AG04449 (cell line): ENCODE measurements at places on chromosomes 7 and 10.

GRCh38 chr7:128867842-128868623 lies 5.4 kb downstream of the ATP6V1F start:
- no peak for DNase-seq

DNA sequence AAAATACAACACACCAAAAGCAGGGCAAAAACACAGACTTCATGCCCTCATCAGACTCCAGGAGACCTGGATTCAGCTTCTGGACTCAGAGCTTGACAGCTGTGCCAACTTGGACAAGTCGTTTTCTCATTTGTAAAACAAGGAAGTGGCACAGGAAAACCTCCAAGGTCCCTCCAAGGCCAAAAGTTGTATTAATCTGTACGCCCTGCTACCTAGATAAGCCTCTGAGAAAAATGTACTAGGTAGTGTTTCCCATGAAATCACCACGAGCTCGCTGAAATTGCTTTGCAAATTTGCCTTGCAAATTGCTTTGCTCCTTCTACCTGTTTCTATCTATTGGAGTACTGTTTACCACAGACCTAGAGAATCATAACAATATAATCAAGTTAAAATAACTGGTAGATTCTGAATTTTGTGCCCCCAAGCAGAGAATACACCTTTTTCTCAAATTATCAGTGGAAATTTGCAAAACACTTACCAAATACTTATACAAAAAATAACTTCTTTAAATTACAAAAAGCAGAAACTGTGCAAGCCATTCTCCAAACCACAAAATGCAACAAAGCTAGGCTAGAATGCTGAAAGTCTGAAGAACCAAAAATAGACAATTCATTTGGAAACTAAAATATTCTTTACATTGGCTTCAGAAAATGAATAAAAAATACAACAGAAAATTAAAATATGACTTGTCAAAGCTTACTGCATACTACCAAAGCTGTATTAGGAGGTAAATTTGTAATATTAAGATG lies 158.1 kb upstream of the CHST15 start:
- no peak for DNase-seq

GRCh38 chr10:16745061-16745460 lies 72.2 kb downstream of the RSU1 start:
- no peak for DNase-seq

GRCh38 chr10:77622889-77623291 lies 14.7 kb downstream of the KCNMA1 start:
- DNase-seq: no peak

DNA sequence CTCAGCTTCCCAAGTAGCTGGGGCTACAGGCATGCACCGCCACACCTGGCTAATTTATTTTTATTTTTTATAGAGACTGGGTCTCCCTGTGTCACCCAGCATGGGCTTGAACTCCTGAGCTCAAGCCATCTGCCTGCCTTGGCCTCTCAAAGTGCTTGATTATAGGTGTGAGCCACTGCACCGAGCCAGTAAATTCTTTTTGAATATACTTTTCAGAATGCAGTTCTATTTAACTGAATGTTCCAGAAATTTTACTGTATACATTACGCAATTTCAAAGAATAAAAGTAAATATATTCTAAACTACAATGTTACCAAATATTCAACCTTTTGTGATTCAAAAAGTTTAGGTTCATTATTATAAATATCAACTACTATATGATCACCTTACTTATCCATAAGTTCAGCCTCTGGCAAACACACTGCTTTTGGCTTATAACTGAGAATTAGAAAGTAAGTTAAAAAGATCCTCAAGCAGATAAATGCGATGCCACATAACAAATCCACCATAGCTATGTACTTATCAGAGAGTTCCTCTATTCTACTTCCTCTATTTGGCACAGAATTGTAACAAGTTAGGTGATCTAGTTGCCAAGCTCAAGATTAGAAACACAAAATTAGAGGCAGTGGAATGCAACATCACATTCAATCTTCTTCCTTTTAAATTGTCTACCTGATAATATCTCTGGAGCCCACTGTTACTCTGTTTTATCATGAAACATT lies 118.2 kb downstream of the ANK3 start:
- DNase-seq: no peak

DNA sequence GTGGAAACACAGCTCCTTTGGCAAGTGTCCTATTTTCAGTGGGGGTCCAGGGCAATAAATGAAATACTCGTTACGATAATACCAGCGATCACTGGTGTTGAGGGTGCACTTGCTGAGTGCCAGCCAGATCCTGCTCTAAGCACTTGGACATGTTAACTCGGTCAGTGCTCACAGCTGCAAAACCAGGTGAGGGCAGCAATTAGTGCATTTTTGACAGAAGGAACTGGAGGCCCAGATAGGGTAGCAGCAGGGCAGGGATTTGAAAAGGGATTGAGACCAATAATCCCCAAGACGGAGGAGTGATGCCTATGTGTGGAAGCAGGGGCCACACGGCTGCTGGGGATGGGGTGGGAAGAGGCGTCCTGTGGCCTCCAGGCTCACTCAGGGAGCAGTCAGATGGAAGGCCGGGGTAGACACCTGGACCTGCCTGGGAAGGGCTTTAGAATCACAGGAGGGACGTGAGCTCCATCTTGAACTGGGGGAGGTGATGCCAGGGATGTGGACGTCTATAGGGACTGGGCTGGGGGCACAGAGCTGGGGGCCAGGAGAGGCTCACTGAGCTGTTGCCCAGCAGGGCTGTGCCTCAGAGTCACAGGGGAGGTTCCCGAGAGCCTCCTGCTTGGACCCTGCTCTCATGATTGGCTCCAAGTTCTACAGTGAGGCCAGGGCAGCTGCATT lies 14.3 kb downstream of the PTPRE start:
- no peak for DNase-seq

GRCh38 chr7:16891874-16892643 lies 10.3 kb upstream of the AGR3 start:
- no peak for DNase-seq

DNA sequence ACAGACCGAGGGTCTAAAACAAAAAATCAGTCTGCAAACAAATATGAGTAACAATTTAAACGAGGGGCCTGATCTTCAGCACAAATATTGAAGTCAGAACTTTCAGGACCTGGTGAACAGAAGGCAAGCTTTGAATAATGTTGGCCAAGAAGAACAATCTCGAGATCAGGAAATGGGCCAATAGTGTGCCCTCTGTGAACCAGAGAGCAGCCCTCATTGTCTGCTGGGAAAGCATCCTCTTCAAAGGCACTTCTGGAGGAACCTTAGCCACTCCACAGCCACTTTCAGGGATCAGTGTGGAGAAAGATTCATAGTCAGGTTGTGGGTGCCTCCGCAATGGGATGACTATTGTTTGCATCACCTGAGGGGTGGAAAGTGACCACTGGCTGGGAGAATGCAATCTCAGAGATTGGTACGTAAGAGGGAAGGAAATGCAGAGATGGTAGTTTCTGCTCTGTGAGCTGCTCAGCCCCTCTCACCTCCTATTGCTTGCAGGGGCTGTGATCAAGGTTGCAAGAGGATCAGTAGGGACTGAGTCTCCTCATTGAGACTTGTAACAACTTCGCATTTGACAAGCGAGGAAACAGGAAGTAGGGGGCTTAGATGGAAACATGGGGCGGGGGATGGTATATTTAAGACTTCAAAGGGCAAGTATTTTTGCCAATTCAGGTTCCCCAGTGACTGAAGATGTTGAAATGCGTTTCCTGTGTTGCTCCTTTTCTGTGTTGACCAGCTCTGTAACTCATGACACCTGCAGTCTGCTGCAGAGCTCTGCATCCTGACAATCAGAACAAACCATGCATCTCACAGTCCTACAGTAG lies 28.4 kb upstream of the IFRD1 start:
- DNase-seq: no peak

- no peak for DNase-seq
These were observed 275.2 kb upstream of the MGMT start for GRCh38 chr10:129191797-129192196.

GRCh38 chr10:23070913-23071218 lies 24.5 kb upstream of the MSRB2 start:
- DNase-seq: no peak

GRCh38 chr7:47968847-47969774 lies 10.3 kb downstream of the HUS1 start:
- no peak for DNase-seq

- DNase-seq: no peak
These were observed 35.1 kb downstream of the SMNDC1 start for GRCh38 chr10:110269374-110270318.

GRCh38 chr7:76071316-76072242 lies 23.7 kb downstream of the MDH2 start:
- DNase-seq: no peak

GRCh38 chr7:127041689-127042452 lies 210.9 kb downstream of the GRM8 start:
- no peak for DNase-seq

DNA sequence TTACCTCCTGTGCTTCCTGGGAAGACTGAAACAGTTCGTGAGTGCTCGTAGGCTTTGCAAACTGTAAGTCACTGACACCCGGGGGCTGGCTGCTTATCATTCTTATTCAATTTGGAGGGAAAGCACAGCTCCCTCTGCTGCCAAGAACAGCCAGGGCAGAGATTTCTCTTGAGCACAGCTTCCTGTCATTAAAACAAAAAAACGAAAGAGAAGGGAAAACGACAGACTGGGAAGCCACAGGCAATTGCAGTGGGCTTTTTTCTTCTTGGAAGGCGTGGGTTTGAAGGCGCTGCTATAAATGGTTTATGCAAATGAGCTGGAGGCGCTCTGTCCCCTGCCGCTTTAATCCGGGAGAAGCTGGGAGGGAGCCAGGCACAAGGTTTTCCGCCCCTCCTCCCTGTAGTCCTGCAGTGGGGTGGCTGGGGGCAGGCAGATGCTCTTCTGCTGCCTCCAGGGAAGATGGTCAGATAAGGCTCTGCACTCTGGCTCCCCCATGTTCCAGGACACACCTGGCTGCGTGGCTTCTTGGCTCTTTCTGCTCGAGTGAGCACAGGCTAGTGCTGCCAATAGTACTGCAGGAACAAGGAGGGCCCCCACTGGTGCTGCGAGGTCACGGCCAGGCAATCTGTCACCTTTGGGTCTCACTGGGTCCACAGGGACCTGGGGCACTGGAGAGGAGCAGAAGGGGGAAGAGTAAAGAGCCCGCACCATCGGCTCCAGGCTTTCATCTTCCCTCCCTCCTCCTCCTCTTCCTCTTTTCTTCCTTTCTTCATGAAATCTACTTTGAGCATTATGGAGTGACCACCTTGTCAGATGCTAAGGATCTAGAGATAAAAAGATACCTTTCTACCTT lies 49.5 kb downstream of the NEURL1 start:
- DNase-seq: no peak

- no peak for DNase-seq
These were observed 1.6 kb downstream of the SPOCK2 start for GRCh38 chr10:72086466-72087391.

DNA sequence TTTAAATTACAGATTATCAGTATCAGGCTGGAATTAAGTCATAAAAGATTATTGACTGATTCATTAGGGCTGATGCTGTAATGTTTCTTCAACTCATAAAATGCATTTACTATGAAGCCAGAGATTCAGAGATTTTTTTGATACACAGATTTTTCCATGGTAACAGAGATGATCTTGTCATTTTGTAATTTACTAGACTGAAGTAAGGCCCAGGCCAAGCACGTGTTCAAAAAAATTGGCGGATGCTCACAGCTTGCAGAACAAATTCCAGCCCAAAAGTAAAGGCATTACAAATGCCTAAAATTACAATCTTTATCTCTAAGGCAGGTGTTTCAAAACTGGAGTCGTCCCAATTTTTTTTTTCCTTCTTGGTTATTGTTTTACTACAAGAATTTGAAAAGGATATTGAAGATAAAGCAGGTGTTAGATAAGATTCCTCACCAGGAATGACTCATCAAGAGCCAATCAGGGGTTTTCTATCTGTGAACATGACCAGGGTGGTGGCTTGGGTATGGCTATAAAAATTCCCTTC lies 78.4 kb upstream of the MEOX2 start:
- DNase-seq: no peak

GRCh38 chr7:72152161-72153131 lies 259.7 kb downstream of the CALN1 start:
- DNase-seq: no peak

- no peak for DNase-seq
These were observed 69.3 kb downstream of the AVL9 start for GRCh38 chr7:32564542-32564941.

DNA sequence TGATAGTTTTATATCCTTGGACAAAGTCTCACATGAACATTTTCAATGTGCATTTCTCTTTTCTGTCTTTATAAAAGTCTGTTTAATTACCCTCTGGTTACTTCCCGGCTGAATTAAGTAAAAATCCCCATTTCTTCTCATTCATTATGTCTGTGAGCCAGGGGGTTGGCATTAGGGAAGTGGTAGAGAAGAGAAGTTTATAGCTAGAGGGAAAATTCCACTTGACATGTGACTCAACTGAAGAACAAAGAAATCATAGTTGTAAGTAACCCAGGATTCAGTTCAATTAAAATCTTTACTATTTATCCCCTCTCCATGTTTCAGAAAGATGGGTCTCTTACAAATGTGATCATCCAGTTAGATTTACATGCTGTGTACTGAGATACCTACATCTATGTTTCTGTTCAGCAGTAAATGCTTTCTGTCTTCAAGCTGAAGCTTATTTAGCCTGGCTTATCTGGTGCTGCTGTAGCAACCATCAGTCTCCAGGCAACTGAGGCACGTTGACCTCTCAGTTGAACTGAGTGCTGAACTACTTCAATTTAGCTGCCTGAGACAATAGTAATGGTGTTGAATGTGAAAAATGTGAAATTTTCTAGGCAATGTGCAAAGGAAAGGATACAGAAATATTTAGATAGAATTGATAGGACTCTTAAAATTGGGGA lies 181.6 kb downstream of the MLLT10 start:
- no peak for DNase-seq

DNA sequence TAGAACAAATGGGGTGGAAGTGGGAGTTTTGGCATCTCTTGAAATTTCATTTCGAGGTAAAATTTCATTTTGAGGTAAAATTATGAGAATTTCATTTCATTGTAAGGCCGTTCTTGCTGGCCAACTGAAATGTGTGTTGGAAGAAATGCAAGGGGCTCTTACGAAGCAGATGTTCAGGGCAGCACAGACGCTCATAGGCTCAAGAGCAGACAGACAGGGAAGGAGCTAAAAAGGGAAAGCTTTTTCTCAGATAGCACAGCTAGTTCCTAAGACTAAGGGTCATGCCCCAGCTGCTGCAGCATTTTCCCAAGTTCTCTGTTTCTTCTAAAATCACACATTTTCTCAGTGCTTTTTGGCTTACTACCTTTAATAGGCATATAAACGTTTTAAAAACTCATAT lies 65.1 kb upstream of the SFMBT2 start:
- DNase-seq: no peak
